ENCODE measurements at places on chromosomes 7 and 10. TPM values are rescaled to one million over a fixed set of nuclear protein-coding genes. Genes with fewer than 3 reads are reported as not detected.

The CLDN4 gene
- 4.6 TPM for total RNA-seq

The TUBAL3 gene
- total RNA-seq, result 0.57 TPM

The MACROH2A2 gene
- 27.2 TPM for total RNA-seq

The NEUROG3 gene
- total RNA-seq, result not detected

The SUGCT gene
- 1.6 TPM for total RNA-seq

The ADCY1 gene
- 2.5 TPM for total RNA-seq

The MOGAT3 gene
- total RNA-seq, result not detected

The PLA2G12B gene
- total RNA-seq, result not detected

The HOXA1 gene
- 2.5 TPM for total RNA-seq

The CYP2E1 gene
- total RNA-seq, result 0.39 TPM

The TMEM176A gene
- total RNA-seq, result not detected

The TFEC gene
- total RNA-seq, result not detected

The RALA gene
- 29.7 TPM for total RNA-seq

The OR13A1 gene
- total RNA-seq, result not detected

The SLC39A12 gene
- total RNA-seq, result not detected

The MYOF gene
- total RNA-seq, result 213 TPM

The MYOZ1 gene
- not detected for total RNA-seq

The SPDYE11 gene
- not detected for total RNA-seq

The SPAM1 gene
- total RNA-seq, result not detected

The TMEM229A gene
- not detected for total RNA-seq

The PVRIG gene
- not detected for total RNA-seq

The ZNF655 gene
- total RNA-seq, result 57.9 TPM

The LRMDA gene
- 4.3 TPM for total RNA-seq

The OR9A2 gene
- total RNA-seq, result not detected

The SMKR1 gene
- 11.8 TPM for total RNA-seq

The PRKRIP1 gene
- total RNA-seq, result 23.7 TPM

The SCART1 gene
- 0.47 TPM for total RNA-seq

The UPK3BL1 gene
- 13.0 TPM for total RNA-seq

The VWDE gene
- total RNA-seq, result 0.63 TPM

The A1CF gene
- not detected for total RNA-seq

The NPSR1 gene
- total RNA-seq, result not detected

The VCL gene
- total RNA-seq, result 148 TPM

The MUC12 gene
- total RNA-seq, result 20.6 TPM

The OPALIN gene
- total RNA-seq, result not detected

The GIMAP2 gene
- total RNA-seq, result not detected

The ZNF736 gene
- total RNA-seq, result not detected

The UPK3B gene
- 10.2 TPM for total RNA-seq

The HECW1 gene
- 12.7 TPM for total RNA-seq

The INTS15 gene
- total RNA-seq, result 26.4 TPM

The RP9 gene
- total RNA-seq, result 31.6 TPM

The CUZD1 gene
- 1.5 TPM for total RNA-seq

The NPC1L1 gene
- 0.03 TPM for total RNA-seq

The MRLN gene
- not detected for total RNA-seq

The SNX10 gene
- total RNA-seq, result 4.6 TPM
